ENCODE measurements at places on chromosomes 6 and 20. TPM values are rescaled to one million over a fixed set of nuclear protein-coding genes. Genes with fewer than 3 reads are reported as not detected.

DNA sequence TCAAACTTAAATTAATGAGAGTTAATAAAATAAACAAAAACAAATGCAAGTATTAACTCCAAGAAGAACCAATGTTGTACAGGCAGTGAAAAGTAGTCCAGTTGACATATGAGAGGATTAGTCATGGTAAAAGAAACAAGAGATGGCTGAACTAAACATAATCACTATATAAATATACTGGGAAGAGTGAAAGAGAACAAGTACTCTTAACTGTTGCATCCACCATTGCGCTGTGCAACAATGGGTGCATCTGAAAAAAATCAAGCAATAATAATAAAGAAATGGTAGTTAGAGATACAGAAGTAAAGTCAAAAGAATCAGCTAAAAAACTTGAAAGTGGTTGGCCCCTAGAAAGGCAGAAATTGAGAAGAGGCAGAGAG, 16.6 kb downstream of the HLA-F start:
- no peaks in the 10 kb centered on the region for H3K4me1 ChIP-seq
- no peak for DNase-seq
- no peak overlapping the region for H3K27ac ChIP-seq
- H3K36me3 ChIP-seq, result no peaks in the 10 kb centered on the region
- H3K27me3 ChIP-seq, result no peaks in the 10 kb centered on the region

GRCh38 chr6:142746524-142746923, 198.5 kb downstream of the HIVEP2 start:
- H3K27ac ChIP-seq, result no peak overlapping the region
- H3K4me3 ChIP-seq, result no peak overlapping the region
- no peaks in the 10 kb centered on the region for H3K27me3 ChIP-seq
- no peaks in the 10 kb centered on the region for H3K4me1 ChIP-seq

DNA sequence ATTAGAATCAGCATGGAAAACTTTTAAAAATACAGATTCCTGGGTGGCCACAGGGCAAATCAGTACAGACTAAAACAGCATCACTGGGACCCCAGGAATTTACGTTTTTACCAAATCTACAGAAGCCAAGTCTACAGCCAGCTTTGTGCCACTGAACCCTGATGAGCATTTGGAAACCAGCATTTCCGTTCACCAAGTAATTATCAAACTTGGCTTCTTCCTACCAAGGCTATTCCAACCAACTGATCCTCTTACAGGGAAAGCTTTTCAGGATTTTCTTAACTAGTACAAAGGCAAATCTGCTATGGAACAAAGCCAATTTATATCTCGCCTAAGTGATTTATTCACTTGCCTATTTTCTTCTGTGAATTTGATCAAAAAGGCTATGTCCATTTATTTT, 47.0 kb downstream of the PLAGL1 start:
- H3K4me3 ChIP-seq, result no peak overlapping the region
- H3K36me3 ChIP-seq, result peaks cover 3% of the 10 kb centered on the region
- no peaks in the 10 kb centered on the region for H3K27me3 ChIP-seq
- no peaks in the 10 kb centered on the region for H3K4me1 ChIP-seq

DNA sequence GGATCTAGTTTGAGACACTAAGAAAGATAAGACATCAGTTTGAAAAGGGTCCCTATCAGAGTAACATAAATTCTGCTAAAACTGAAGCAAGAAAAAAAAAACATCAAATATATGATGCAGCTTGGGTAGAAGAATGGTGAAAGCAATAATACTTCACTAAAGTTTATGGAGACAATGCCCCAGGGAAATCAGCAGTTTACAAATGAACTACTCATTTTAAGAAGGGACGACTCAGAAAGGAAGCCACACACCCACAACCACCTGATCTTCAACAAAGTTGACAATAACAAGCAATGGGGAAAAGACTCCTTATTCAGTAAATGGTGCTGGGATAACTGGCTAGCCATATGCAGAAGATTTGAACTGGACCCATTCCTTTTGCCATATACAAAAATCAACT, 143.5 kb downstream of the TPBG start:
- no peaks in the 10 kb centered on the region for H3K27me3 ChIP-seq
- DNase-seq, result no peak
- no peaks in the 10 kb centered on the region for H3K36me3 ChIP-seq
- H3K4me1 ChIP-seq, result no peaks in the 10 kb centered on the region
- H3K27ac ChIP-seq, result no peak overlapping the region

DNA sequence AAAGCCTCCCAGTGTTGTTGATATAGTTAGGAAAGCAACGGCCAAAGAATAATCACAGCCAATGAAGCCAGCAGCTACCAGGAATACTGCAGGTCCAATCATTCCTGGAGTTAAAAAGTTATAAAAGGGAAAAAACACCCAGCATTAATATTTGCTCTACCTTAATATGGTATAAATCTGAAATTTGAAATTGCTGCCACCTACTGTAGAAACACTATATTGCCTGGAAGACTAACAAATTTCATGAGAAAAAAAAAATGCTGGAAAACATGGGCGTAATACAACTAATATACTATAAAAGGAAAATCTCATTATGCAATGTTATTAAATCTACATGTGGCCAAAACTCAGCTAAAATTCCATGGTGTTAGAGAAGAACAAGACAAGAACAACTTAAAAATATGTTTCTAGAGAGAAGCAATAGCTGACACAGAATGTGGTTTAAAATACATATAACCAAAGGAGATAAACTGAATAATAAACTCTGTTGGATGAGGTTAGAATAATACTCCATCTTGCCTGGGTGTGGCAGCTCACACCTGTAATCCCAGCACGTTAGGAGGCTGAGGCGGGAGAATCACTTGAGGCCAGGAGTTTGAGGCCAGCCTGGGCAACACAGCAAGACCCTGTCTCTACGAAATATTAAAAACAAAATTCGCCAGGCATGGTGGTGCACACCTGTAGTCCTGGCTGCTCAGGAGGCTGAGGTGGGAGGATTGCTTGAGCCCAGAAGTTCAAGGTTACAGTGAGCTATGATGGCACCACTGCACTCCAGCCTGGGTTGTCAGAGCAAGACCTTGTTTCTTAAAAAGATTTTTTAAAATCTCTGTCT, 43.1 kb downstream of the SLC17A5 start:
- H3K36me3 ChIP-seq, result peaks cover 6% of the 10 kb centered on the region
- no peaks in the 10 kb centered on the region for H3K4me1 ChIP-seq
- H3K27me3 ChIP-seq, result no peaks in the 10 kb centered on the region
- peak overlapping the region; percentile 2 for H3K27ac ChIP-seq
- no peak for DNase-seq
- no peak overlapping the region for H3K4me3 ChIP-seq

DNA sequence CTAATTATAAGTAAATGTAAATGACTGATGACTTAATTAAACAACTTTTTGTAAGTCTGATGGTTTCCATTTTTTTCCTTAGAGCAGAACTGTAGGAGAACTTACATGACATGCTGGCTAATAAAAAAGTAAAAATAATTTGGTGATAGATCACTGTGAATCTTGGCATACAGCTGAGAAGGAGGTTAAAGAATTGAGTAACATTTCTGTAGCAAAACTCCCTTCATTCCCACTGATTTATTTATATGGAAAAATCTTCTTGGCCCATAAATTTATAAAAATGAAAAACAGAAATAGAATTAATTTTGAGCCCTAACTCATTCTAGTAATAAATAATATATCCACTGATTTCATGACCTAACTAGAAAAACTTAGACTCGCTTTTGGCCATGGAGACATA, 48.1 kb downstream of the SLC22A3 start:
- no peak overlapping the region for H3K27ac ChIP-seq
- H3K27me3 ChIP-seq, result no peaks in the 10 kb centered on the region
- H3K36me3 ChIP-seq, result no peaks in the 10 kb centered on the region
- H3K4me3 ChIP-seq, result no peak overlapping the region
- DNase-seq, result no peak
- H3K4me1 ChIP-seq, result peaks cover 11% of the 10 kb centered on the region

- no peaks in the 10 kb centered on the region for H3K4me1 ChIP-seq
- no peaks in the 10 kb centered on the region for H3K27me3 ChIP-seq
- no peak within 1 kb of the TSS for H3K27ac ChIP-seq
- no peaks in the 10 kb centered on the region for H3K36me3 ChIP-seq
- peak; percentile 92 for DNase-seq
- H3K4me3 ChIP-seq, result peak within 1 kb of the TSS; percentile 58
These were observed at the start of gene HELZ2 for GRCh38 chr20:63574156-63574828. TSS of gene HELZ2 (minus strand) at chr20:63574239. CDS start at chr20:63572385, 1,854 bp downstream.

DNA sequence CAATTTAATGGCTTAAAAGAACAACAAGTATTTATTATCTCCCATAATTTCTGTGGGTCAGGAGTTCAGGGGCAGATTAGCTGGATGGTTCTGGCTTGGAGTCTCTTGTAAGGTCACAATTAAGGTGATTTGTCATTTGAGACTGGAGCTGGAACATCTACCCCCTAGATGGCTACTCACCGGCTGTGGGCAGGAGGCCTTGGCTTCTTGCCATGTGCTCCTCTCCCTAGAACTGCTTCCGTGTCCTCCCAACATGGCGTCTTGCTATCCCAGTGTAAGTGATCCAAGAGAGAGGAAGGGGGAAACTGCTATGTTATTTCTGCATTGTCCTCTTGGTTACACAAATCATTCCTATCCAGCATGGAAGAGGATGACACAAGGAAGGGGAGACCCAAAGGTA, 210.2 kb upstream of the ECI2 start:
- no peaks in the 10 kb centered on the region for H3K4me1 ChIP-seq
- H3K36me3 ChIP-seq, result no peaks in the 10 kb centered on the region
- no peak overlapping the region for H3K27ac ChIP-seq
- no peak for DNase-seq
- no peaks in the 10 kb centered on the region for H3K27me3 ChIP-seq

GRCh38 chr20:17612287-17612991, 42.6 kb downstream of the DSTN start:
- no peak overlapping the region for H3K4me3 ChIP-seq
- H3K4me1 ChIP-seq, result no peaks in the 10 kb centered on the region
- peak overlapping the region; percentile 0 for H3K27ac ChIP-seq
- H3K27me3 ChIP-seq, result no peaks in the 10 kb centered on the region

GRCh38 chr6:67748521-67748920, 886.6 kb upstream of the ADGRB3 start:
- no peaks in the 10 kb centered on the region for H3K27me3 ChIP-seq
- H3K36me3 ChIP-seq, result no peaks in the 10 kb centered on the region
- H3K27ac ChIP-seq, result no peak overlapping the region
- no peak for DNase-seq
- no peak overlapping the region for H3K4me3 ChIP-seq
- no peaks in the 10 kb centered on the region for H3K4me1 ChIP-seq

GRCh38 chr6:109298605-109299264, 83.5 kb downstream of the CD164 start:
- no peaks in the 10 kb centered on the region for H3K36me3 ChIP-seq
- H3K4me3 ChIP-seq, result no peak overlapping the region
- peak overlapping the region; percentile 72 for H3K27ac ChIP-seq
- peaks cover 3% of the 10 kb centered on the region for H3K4me1 ChIP-seq
- no peaks in the 10 kb centered on the region for H3K27me3 ChIP-seq

- no peak overlapping the region for H3K4me3 ChIP-seq
- no peak for DNase-seq
- H3K36me3 ChIP-seq, result no peaks in the 10 kb centered on the region
- H3K4me1 ChIP-seq, result peaks cover 7% of the 10 kb centered on the region
These were observed 92.9 kb upstream of the SHLD1 start for GRCh38 chr20:5657190-5657875.

DNA sequence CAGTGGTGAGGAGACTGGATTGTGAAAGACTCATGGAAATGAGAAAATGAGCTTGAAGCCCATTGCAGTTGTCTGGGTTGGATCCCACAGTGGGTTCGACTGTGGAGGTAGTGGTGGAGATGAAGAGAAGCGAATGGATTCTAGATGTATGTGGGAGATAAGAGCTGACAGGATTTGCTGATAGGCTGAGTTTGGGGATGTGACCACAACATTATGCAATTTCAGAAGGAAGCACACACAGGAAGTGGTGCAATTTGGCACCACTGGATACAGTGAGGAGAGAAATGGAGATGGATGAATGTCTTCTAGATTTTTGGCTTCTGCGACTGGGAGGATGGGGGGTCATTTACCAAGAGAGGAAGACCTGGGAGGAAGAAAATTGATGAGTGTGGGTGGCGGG, 64.4 kb upstream of the MAFB start:
- no peak overlapping the region for H3K27ac ChIP-seq
- H3K4me1 ChIP-seq, result peaks cover 3% of the 10 kb centered on the region
- H3K4me3 ChIP-seq, result no peak overlapping the region
- no peak for DNase-seq
- no peaks in the 10 kb centered on the region for H3K27me3 ChIP-seq

GRCh38 chr6:79710127-79710526, 79.0 kb downstream of the SH3BGRL2 start:
- no peak overlapping the region for H3K4me3 ChIP-seq
- no peaks in the 10 kb centered on the region for H3K4me1 ChIP-seq
- H3K27me3 ChIP-seq, result no peaks in the 10 kb centered on the region
- H3K27ac ChIP-seq, result no peak overlapping the region

DNA sequence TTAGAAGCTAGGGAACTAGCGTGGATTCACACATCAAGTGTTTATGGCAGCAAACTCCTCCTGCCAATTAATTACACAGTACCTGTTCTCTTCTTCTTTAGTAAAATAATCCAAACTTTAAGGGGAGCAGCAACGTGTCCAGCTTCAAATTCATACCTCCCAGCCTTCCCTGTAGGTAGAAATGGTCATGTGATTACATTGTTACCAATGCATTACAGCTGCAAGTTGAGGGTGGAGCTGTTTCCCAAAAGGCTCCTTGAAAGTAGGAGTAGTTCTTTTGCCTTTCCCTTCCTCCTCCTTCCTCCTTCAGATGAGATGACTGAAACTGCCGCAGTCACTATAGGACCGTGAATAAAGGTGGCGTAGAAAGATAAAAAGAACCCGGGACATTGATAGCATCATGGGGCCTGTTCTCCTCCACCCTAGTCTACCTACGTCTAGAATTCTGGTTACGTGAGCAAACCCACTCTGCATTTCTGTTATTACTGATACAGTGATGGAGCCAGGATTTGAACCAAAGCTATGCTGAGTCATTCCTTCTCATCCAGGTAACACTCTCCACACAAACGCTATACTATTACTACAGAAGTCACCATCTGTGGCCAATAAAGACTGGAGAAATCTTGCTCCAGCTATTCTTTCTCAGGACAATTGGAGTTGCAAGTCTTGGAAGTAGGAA, 18.2 kb downstream of the LINC00237 start:
- no peaks in the 10 kb centered on the region for H3K4me1 ChIP-seq
- H3K27ac ChIP-seq, result no peak overlapping the region
- no peaks in the 10 kb centered on the region for H3K27me3 ChIP-seq
- no peak overlapping the region for H3K4me3 ChIP-seq
- no peak for DNase-seq
- no peaks in the 10 kb centered on the region for H3K36me3 ChIP-seq

GRCh38 chr6:158284007-158284875, 28.0 kb upstream of the TULP4 start:
- H3K36me3 ChIP-seq, result no peaks in the 10 kb centered on the region
- no peaks in the 10 kb centered on the region for H3K27me3 ChIP-seq
- no peak for DNase-seq
- peak overlapping the region; percentile 84 for H3K27ac ChIP-seq
- peaks cover 4% of the 10 kb centered on the region for H3K4me1 ChIP-seq

The C6orf52 gene
- total RNA-seq, result 0.66 TPM

The PSORS1C2 gene
- total RNA-seq, result not detected

The PNPLA1 gene
- 0.23 TPM for total RNA-seq

The TTLL9 gene
- total RNA-seq, result 0.19 TPM

The KCNS1 gene
- total RNA-seq, result not detected

The SPACA1 gene
- not detected for total RNA-seq

The TPX2 gene
- 2.1 TPM for total RNA-seq

Data from aorta (tissue), 5 donors.